ENCODE measurements at places on chromosomes 16 and 17.

DNA sequence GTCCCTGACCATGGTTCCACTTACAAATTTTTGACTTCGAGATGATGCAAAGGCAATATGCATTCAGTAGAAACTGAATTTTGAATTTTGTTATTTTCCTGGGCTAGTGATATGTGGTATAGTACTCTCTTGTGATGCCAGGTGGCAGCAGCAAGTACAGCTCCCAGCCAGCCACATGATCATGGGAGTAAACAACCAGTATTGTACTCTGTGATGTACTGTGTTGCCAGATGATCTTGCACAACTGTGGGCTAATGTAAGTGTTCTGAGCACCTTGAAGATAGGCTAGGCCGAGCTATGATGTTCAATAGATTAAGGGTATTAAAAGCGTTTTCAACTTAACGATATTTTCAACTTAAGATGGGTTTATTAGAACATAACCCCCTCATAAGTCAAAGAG is 250.8 kb downstream of the STX8 start:
- DNase-seq = no peak

GRCh38 chr17:12794919-12795532 is 5.7 kb downstream of the ARHGAP44 start:
- no peak for DNase-seq

GRCh38 chr16:2003827-2004641 is 5.6 kb downstream of the ZNF598 start:
- DNase-seq = peak; percentile 55

DNA sequence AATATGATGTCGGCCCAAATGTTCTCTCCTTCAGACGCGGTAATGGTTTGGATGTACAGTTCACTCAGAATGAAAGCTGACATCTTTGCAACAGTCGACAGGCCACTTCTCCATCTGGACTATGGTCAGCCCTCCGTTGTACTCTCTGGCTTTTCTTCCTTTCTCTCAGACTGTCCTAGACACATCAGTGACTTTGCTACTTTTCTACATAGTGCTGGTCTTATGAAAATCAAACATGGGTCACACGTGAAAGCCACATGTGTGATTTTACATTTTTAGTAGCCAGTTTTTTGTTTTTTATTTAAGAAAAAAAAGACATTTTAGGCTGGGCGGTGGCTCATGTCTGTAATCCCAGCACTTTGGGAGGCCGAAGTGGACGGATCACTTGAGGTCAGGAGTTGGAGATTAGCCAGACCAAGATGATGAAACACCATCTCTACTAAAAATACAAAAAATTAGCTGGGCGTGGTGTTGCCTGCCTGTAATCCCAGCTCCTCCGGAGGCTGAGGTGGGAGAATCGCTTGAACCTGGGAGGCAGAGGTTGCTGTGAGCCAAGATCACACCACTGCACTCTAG is 644.1 kb downstream of the KCNJ2 start:
- DNase-seq = no peak

DNA sequence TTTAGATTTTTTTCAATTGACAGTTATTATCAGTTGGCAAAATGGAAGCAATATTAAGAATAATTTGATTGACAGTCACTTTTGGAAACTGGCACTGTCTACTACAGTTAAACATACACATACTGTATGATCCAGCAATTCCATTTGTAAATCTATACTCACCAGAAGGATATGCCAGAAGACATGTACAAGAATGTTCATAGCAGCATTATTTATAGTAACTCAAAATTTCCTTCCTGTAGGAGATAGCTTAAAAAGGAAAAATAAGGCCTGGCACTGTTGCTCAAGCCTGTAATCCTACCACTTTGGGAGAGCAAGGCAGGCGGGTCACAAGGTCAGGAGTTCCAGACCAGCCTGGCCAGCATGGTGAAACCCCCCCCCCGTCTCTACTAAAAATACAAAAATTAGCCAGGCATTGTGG is 89.3 kb downstream of the VMP1 start:
- DNase-seq = no peak

DNA sequence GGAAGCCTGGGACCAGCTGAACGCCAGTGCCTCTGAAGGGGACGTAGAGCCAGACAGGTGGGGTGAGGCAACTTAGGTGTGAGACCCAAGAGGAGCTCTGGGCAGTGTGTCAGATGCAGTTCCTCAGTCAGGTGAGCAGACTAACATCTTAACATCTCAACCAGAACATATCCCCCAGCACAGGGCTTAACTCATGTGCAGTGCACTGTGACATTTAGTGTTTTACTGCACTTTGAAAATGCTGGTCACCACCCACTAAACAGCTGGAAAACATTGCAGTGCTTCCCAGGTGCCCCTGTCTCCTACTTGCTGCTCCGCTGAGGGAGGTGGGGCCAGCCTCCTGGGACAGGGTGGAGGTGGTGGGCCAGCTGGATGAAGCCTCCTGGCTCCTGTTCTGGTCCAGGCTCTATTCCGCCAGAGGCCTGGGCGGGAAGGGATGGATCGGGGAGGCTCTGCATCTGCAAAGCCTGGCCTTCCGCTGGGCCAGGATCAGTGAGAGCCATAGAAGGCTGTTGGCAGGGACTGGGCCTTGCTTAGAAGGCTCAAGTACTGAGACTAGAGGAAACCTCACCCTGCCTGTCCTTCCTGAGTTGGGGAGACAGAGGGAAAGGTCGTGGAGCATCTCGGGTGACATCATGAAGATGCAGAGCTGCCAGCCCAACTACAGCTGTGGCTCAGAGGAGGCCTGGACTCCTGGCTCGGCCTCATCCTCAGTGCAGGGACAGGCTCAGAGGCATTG is 7.9 kb upstream of the MRC2 start:
- no peak for DNase-seq

GRCh38 chr17:57021226-57021940 is 43.5 kb downstream of the SCPEP1 start:
- no peak for DNase-seq

GRCh38 chr17:2235792-2236366 is 67.7 kb downstream of the SMG6 start:
- no peak for DNase-seq

- no peak for DNase-seq
Observed at GRCh38 chr16:54654429-54654828, 276.2 kb upstream of the IRX5 start.

- DNase-seq = no peak
Observed at GRCh38 chr17:80191865-80192661, 22.2 kb downstream of the CARD14 start.

- no peak for DNase-seq
Observed at GRCh38 chr16:12262454-12263180, 286.1 kb downstream of the SNX29 start.

GRCh38 chr17:18191236-18191667 is 7.6 kb downstream of the ALKBH5 start:
- DNase-seq = no peak

GRCh38 chr17:7440113-7440833 is 961 bp downstream of the FGF11 start:
- no peak for DNase-seq

GRCh38 chr16:2426941-2427361 is 2.3 kb upstream of the CCNF start:
- DNase-seq = no peak
